ENCODE measurements at places on chromosomes 2 and 18.

DNA sequence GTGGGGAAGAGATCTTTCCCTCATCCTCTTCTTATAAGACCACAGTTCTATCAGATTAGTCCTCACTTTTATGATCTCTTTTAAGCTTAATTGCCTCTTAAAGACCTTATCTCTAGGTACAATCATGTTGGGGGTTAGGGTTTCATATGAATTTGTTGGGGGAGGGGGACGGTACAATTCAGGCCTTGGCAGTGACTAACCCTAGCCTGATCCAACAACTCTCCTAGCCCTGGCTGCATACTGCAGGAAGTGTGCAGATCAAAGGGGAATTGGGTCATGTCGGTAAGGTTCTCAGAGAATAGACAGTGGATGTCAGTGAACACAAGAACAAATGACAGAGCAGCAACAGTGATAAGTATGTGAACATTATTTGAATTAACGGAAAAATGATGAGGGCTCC lies 16.4 kb downstream of the CAPN13 start:
- DNase-seq, result no peak

DNA sequence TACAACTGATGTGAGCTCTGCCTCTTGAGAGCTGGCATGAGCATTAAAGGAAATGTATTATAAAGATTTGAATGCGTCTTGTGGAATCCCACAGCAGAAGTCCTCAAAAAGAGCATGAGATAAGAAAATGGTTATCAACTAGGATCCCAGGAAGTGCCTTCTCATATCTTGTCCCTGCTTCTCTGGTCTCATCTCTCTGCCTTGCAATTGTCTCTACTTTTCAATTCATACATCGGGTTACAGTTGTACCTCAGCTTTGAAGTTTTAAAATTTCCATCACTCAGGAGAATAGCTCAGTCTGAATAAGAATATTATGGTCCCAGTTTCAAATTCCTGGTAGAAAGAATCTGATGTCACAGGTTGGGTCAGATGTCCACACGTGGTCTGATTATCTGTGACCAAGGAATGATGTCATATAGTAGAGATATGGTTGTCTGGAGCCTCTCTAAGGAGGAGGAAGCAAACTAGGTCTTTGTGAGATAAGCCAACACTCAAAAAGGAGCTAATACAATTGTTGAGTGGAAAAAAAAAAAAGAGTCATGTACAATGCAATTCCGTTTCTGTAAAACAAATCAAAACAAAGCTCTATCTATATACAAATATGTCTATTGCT lies 21.7 kb upstream of the CCDC88A start:
- no peak for DNase-seq

- no peak for DNase-seq
Observed at GRCh38 chr2:201425952-201426351, 25.3 kb downstream of the TRAK2 start.

GRCh38 chr18:73688851-73689711 lies 458.6 kb downstream of the FBXO15 start:
- DNase-seq, result no peak

GRCh38 chr2:47631306-47631705 lies 151.6 kb upstream of the MSH6 start:
- DNase-seq, result no peak

DNA sequence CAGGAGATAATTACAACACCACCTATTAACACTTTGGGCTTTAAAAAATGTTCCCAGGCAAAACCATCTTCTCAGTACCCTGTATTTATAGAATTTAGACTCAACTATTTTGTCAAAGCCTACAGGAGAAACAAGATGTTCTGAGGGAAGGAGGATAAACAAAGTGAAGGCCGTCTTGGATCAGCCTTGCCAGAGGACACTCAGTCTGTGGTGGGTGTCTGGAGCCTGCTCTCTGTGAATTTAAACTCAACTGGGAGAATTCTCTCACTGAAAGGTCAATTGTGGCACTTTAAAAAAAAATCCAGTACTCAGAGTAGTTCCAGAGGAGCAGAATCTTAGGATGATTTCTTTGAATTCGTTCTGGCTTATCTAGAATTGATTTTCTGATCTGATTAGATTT lies 28.4 kb upstream of the SLC1A4 start:
- no peak for DNase-seq

DNA sequence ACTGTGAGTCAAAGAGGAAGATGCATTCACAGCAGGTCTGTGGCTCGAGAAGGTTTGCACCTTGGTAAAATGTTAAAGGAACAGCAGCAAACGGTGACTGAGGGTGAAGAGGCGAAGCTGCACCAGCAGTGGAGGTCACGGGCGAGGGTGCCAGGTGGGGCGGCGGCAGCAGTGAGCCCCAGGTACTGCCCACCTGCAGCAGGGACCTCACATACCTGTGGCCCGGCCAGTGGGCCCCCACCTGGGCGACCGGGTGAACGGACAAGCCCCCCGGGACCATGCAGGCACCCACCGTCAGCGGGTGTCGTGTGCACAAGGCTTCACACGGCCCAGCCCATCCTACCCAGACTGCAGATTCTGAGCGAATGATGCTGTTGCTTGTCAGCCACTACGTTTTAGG lies 23.6 kb upstream of the KCNG2 start:
- no peak for DNase-seq

DNA sequence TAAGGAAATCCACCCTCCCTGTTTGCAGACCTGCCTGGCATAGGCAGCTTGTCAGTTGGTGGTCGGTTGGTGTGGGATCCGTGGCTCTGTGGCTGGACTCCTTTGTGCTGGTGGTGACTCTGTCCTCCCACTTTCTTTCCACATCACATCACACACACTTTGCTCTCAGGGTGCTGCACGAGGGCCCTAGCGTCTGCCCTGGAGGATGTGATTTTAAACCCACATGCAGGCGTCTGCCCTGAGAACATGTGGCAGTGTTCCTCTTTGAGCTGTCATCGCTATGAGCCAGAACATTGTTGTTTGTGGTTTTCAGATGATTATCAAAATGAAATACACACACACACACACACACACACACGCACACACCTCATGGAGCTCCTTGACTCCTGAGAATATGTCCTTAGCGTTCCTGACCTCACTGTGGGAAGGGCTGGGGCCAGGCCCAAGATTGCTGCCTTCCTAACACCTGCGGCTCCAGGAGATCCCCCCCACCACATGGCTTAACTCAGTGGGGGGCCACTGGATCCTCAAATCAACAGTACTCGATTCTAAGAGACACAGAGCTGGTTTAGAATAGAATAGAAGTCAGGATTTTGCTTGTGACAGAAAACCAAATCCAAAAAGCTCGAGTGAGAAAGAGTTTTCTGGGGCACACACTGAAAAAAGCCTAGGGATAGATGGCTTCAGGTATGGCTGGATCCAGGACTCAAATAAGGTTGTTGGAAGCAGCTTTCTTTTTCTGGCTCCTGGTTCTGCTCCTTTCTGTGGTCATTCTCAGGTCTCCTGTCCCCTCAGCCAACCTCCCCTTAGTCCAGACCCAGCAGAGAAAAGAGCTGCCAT lies 54.8 kb downstream of the RTP5 start:
- DNase-seq, result peak; percentile 16

DNA sequence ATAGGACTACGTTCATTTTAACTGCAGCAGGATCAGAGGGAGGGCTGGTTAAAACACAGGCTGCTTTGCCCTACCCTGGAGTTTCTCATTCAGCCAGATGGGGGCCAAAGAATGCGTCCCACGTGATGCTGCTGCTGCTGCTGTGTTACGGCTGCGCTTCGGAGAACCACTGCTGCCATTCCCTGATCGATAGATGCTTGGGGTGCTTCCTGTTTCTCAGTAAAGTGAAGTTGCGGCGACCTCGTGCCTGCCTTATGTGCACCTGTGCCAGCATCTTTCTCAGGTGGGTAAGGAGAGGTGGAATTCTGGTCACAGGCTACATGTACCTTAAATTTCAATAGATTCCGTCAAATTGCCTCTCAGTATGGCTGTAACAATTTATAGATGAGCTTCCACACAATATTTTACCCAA lies 24.7 kb upstream of the TOGARAM2 start:
- DNase-seq, result peak; percentile 49
